ENCODE measurements at places on chromosomes 13 and 19.

GRCh38 chr13:92767468-92767867 is 459.1 kb upstream of the GPC6 start:
- DNase-seq = no peak

DNA sequence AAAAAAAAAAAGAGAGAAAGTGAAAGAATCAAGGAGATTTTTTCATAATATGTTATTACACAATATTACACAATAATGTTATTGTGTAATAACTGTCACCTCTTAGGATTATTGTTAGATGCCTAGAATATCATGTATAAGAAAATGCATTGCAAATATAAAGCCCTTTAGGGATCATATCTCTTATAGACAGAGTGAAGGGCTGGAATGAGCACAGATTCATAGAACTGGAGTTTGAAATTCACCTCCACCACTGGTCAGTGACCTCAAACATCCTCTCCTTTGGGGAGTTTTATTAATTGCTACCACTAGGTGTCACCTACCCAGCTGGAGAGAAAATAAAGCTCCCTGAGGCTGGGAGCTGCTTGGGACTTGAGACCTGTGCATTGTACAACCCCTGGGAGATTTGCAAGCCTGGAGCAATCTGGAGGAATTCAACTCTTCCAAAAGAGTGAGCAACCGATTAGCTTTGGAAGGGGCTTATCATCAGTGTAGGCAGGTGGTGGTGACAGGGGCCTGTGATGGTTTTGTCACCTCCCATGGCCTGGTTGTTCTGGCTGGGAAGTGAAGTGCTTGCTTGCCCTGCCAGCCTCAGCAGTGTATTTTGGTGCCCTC is 30.3 kb upstream of the FRY start:
- DNase-seq = no peak

- no peak for DNase-seq
These were observed at the start of gene TRPC4 for GRCh38 chr13:37869756-37870488. Gene TRPC4, minus strand, starts transcription at chr13:37869772. Its CDS starts 86,439 bp downstream, at chr13:37783333.

DNA sequence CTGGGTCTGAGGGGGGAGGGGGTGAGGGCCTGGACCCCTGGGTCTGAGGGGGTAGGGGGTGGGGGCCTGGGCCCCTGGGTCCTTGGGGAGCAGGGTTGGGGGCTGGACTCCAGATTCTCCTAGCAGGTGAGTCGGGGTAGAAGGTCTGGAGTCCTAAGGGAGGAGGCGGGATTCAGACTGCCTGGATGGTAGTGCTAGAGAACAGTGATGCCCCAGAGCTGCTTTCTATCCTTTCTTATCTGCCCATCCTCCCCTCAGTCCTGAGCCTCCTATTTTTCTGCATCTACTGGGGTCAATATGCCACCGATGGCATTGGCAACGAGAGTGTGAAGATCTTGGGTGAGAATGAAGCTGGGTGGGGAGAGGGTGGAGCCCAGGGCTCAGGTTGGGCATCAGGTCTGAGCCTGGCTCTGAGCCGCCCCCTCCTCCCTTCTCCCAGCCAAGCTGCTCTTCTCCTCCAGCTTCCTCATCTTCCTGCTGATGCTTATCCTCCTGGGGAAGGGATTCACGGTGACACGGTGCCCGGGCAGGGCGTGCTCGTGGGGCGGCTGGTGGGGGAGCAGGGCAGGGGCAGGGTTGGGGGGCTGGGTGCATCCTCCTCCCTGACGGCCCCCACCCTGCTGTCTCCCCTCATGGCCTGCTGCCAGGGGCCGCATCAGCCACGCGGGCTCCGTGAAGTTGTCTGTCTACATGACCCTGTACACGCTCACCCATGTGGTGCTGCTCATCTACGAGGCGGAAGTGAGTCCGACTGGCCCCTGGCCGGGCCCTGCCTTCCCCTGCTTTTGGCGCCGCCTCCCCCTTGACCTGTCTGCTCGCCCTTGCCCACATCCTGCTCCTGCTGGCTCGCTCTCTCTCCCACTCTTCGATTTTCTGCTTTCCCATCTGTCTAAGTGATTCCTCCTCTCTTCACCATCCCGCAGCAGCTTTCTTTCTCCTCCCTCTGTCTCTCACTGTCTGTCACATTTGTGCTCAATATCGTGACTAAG is 3.4 kb downstream of the TMEM145 start:
- no peak for DNase-seq

DNA sequence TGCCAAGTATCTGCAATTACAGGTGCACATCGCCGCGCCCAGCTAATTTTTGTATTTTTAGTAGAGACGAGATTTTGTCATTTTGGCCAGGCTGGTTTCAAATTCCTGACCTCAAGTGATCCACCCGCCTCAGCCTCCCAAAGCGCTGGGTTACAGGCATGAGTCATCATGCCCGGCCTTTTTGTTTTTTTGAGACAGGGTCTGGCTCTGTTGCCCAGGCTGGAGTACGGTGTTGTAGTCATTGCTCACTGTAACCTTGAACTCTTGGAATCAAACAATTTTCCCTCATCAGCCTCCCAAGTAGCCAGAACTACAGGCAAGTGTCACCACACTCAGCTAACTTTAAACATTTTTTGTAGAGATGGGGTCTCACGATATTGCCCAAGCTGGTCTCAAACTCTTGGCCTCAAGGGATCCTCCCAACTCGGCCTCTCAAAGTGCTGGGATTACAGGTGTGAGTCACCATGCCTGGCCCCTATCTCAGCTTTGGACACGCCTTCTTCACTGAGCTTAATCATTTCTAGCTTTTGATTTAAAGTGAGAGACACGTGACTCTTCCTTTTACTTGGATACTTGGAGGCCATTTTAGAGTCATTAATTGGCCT is 4.0 kb upstream of the IRGC start:
- DNase-seq = no peak

GRCh38 chr13:34842466-34842865 is 99.6 kb upstream of the NBEA start:
- no peak for DNase-seq

GRCh38 chr19:51346742-51347141 is 4.8 kb upstream of the VSIG10L start:
- no peak for DNase-seq

DNA sequence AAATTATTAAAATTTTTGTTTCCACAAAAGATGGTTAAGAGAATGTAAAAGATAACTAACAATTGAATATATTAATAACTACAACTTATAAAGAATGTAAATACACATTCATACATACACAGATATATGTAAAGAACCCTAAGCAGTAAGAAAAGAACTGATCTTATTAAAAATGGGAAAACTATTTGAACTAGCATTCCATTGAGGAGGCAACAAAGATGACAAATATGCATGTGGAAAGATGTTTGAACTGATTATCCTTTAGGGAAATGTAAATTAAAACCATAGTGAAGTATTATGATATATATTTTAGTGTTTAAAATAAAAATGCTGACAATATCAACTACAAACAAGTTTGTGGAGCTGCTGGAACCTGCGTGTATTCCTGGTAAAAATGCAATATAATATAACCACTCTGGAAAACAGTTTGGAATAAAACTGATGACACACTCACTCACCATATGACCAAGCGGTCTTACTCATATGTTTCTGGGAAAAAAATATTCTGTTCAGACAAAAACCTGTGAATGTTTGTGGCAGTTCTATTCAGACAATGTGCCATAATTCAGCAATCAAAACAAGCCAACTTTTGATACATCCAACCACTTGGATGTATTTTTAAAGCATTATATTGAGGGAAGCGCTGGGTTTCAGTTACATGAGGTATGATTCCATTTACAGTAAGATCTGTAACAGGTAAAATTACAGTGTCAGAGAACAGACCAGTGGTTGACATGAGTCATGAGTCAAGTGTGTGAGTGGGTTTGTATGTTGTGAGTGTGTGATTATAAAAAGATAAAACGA is 694.4 kb upstream of the SLITRK5 start:
- no peak for DNase-seq

- DNase-seq = no peak
These were observed 26.5 kb downstream of the MPND start for GRCh38 chr19:4369888-4370260.

- no peak for DNase-seq
These were observed 2.7 kb upstream of the SOX1 start for GRCh38 chr13:112064222-112064621.

DNA sequence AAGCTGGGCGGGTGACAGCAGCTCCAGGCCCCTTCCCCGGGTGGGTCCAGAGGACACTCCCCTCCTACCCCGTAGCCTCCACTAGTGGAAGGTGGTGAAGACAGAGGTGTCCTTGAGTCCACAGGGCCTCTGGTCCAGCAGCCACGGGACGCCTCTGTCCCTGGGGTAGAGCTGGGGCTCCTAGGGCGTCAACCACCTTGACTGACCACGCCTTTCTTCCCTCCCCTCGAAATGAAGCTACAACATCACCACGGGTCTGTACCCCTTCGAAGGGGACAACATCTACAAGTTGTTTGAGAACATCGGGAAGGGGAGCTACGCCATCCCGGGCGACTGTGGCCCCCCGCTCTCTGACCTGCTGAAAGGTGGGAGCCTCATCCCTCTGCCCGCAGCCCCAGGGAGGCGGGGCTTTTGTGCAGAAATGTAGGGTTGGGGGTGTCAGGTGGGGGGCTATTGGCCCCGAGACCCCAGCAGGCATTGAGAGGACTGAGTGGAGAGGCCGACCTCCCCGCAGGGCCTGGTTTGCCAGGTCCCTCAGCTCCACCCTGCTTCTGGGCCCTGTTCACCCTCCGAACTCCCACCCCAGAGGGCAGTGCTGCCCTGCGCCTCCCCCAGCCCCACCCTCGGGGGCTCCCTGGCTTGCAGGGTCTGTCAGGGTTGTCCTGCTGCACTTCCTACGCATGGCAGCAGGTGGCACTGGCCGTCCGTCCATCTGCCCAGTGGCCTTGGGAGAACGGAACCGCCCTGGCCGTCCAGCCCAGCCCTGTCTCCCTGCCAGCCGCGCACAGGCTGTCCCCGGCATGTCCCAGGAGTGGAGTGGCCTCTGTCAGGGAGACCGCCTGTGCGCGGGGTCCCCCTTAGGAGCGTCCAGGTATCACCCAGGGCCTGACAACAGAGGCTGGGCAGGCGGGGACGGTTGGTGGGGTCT is 15.7 kb downstream of the STK11 start:
- no peak for DNase-seq

GRCh38 chr19:3114018-3114726 is 20.0 kb downstream of the GNA11 start:
- no peak for DNase-seq

DNA sequence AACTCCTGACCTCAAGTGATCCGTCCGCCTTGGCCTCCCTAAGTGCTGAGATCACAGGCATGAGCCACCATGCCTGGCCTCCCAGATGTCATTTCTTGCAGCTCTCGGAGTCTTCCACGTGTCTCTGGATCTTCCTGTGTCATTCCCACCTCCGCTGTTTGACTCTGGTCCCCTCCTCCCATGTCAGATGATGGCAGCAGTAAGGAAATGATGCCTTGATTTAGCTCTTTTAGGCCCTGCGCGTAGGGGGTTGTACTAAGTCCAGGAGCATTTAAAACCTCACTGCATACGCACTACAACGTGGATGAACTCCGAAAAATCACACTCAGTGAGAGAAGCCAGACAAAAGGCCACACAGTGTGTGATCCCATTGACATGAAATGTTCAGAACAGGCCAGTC is 113.1 kb downstream of the GNG7 start:
- DNase-seq = no peak

DNA sequence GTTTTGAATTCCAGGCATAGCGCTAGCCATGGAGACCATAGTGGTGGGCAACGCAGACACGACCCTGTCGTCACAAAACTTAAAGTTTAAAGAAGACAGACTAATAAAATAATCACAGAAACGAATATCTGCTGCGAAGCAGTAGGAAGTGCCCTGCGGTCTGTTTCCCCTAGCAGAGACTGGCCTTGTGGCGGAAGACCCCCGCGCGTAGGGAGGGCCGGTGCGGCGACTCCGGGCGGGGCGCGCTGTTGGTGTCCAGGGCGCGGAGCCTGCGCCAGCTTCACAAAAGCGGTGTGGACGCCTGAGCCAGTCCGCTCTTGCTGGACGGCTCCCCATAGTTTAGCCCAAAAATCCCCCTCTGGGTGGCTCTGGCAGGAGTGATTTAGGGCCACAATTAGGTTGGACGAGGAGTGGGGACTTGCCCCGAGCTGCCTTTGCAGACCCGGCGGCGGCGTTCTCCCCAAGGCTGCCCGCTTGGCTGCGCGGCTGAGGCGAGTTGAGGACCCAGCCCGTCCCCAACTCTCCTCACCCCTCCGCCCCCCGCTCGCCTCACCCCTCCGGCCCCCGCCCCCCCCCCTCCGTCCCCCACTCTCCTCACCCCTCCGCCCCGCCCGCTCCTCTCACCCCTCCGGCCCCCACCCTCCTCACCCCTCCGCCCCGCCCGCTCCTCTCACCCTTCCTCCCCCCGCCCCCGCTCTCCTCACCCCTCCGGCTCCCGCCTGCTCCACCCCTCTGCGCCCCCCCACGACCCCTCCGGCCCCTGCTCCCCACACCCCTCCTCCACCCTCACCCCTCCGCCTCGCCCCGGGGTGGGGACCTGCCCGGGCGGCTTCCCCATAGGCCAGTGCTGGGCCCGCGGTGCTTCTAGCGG is 14.2 kb upstream of the LATS2 start:
- no peak for DNase-seq

- DNase-seq = no peak
These were observed 112.4 kb downstream of the HS6ST3 start for GRCh38 chr13:96202315-96202714.

DNA sequence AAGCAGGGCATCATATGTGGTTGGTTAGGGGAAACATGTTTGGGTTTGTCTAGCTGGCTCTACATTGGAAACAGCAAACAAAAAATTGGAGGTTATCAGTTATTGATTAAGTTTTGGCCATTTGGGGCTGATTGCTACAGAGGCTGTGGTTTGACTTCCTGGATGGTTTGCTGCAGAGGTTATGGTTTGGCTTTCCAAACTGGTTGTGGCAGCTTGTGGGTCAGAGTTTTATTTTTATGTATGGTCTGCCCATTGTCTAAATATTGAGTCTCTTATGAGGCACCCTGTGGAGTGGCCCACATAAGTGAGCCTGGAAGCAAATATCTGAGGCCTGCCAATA is 261.6 kb downstream of the GPC5 start:
- DNase-seq = no peak

DNA sequence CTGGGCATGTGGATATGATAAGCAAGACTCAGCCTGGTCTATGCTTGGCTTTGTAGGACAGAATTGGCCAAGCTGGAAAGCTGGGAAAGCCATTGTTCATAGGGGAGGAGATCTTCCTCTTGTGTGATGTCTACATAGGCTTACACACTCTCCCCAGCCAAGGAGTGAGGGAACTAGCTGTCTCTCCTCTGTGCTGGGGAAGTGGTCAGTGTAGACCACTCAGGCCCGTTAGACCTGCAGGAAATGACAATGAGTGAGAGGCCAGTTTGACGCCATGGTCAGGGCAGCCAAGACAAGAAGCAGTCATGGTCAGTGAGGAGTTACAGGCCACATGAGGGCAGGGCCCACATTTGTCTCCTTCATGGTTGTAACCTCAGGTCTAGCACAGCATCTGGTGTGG is 159.1 kb upstream of the KL start:
- DNase-seq = no peak

Data from NCI-H2081 treated with DMSO at 0.1 percent for 48 hours (cell line).